ENCODE measurements at places on chromosomes 13 and 19.

DNA sequence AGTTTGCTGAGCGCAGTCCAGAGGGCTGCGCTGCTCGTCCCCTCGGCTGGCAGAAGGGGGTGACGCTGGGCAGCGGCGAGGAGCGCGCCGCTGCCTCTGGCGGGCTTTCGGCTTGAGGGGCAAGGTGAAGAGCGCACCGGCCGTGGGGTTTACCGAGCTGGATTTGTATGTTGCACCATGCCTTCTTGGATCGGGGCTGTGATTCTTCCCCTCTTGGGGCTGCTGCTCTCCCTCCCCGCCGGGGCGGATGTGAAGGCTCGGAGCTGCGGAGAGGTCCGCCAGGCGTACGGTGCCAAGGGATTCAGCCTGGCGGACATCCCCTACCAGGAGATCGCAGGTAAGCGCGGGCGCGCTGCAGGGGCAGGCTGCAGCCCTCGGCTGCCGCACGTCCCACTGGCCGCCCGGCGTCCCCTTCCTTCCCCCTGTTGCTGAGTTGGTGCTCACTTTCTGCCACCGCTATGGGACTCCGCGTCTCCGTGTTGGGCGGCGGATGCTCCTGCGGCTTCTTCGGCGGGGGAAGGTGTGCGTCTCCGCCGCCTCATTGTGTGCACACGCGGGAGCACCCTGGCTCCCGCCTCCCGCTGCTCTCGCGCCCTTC is 772 bp downstream of the GPC6 start:
- no peak for DNase-seq

GRCh38 chr19:16702123-16702522 is 17.5 kb upstream of the NWD1 start:
- DNase-seq: no peak

DNA sequence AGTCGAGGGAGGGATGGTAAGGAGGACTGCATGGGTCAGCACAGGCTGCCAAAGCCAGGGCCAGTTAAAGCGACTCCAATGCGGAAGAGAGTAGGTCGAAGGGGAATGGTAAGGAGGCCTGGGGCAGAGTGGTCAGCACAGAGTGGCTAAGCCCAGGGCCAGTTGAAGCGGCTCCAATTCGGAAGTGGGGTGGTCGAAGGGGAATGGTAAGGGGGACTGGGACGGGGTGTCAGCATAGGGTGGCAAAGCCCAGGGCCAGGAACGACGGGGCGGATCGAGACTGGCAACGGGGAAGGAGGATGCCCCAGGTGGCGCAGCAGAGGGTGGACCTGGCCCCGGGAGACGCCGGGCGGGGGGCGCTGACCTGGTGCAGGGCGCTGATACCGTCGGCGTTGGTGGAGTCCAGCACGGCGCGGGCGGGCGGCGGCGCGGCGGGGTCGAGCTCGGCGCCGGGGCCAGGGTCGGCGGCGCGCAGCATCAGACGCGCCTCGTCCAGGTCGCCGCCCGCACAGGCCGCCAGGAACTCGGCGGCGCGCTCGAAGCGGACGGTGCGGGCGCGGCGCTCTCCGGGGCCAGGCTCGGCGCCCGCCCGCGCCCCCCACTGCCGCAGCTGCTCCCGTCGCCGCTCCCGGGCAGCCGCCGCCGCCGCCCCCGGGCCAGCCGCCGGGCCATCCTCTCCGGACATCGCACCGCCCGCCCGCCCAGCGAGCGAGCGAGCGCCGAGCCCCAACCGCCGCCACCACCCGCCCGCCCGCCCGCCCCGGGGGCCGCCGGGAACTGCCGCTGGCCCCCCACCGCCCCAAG is at the start of gene PPP1R12C:
TSS of gene PPP1R12C (minus strand) at position 779 of the 804 bp plus-strand sequence. CDS start at position 685, 94 bp downstream.
- no peak for DNase-seq

- DNase-seq: no peak
These were observed 12.0 kb downstream of the B3GNT3 start for GRCh38 chr19:17806945-17807344.

GRCh38 chr19:1760020-1760419 is 6.7 kb downstream of the ONECUT3 start:
- DNase-seq: no peak
